ENCODE measurements at places on chromosomes 7 and 10. TPM values are rescaled to one million over a fixed set of nuclear protein-coding genes. Genes with fewer than 3 reads are reported as not detected.

- no peak for DNase-seq
Observed at GRCh38 chr10:114869520-114869892, 47.9 kb downstream of the FHIP2A start.

- DNase-seq: no peak
Observed at GRCh38 chr7:94778711-94779459, 123.0 kb upstream of the SGCE start.

GRCh38 chr7:5615190-5616070 is 166.0 kb downstream of the RNF216 start:
- no peak for DNase-seq

- peak; percentile 41 for DNase-seq
Observed at GRCh38 chr7:101817471-101818286, at the start of gene CUX1. TSS of gene CUX1 (plus strand) at chr7:101817626. CDS start at chr7:101817640, 14 bp downstream.

- DNase-seq: no peak
Observed at GRCh38 chr10:109922358-109922975, 844 bp downstream of the XPNPEP1 start.

DNA sequence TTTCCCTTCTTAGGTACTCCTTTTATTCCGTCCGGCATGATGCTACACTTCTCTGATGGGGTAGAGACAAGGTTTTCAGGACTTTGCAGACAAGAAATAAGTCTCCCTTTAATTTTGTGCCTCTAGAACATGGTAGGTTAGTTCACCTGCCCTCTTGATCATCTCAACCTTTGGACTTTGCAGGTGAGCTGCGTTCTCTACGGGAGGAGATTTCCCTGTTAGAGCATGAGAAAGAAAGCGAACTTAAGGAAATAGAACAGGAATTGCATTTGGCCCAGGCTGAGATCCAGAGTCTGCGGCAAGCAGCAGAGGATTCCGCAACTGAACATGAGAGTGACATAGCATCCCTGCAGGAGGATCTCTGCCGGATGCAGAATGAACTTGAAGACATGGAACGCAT is 9.2 kb downstream of the CCDC136 start:
- DNase-seq: no peak

DNA sequence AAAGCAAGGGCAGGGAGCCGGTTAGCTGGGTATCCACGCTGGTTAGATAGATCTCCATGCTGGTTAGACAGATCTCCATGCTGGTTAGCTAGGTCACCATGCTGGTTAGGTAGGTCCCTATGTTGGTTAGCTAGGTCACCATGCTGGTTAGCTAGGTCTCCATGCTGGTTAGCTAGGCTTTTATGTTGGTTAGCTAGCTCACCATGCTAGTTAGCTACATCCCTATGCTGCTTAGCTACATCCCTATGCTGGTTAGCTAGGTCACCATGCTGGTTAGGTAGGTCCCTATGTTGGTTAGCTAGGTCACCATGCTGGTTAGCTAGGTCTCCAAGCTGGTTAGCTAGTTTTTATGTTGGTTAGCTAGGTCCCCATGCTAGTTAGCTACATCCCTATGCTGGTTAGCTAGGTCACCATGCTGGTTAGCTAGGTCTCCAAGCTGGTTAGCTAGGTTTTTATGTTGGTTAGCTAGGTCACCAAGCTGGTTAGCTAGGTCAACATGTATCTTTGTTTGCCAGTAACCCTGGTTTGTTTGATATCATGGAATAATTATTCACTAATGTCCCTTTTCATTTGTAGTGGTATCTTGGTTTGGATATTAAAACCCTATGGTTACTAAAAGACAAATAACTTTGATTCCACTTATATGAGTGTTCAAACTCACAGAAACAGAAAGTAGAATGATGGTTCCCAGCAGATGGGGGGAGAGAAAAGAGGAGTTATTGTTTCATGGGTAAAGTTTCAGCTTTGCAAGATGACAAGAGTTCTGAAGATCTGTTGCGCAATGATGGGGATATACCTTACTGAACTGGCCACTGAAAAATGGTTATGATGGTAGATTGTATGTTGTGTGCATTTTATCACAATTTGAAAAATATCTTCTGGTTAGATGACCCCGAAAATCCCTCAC is 136.2 kb downstream of the PRPF18 start:
- no peak for DNase-seq

The PRF1 gene
- total RNA-seq: 8.2 TPM

Data from activated naive CD4-positive, alpha-beta T cell treated with anti-CD3 and anti-CD28 coated beads for 36 hours (primary cell).